Karpas-422 (cell line): ENCODE measurements at places on chromosomes 16 and 17.
A peak's percentile ranks its signal among the peaks of the same experiment; 100 is the strongest.

- no peak for DNase-seq
Measured at GRCh38 chr16:9176547-9177418, 85.3 kb downstream of the HAPSTR1 start.

DNA sequence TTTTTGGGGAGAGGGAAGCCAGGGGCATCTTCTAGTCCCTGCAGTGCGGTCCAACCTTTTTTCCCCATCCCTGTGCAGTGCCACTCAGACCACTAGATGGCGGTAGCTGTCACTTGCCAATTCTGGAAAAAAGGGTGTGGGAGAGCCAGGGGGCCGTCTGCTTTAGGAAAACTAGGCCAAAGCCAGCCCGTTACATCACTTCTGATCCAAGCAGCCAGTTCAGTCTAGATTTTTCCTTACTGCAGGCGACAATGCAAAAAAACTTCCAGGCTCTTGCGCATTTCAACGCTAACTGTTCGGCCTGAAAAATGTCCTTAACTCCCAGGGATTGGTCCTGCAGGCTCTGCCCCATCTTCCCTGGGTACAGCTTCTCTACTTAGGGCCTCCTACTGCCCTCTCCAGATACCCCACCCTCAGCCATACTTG lies 69.2 kb upstream of the CES5A start:
- peak; percentile 76 for DNase-seq

- DNase-seq, result no peak
Measured at GRCh38 chr17:67244431-67245072, 444 bp downstream of the HELZ start.

DNA sequence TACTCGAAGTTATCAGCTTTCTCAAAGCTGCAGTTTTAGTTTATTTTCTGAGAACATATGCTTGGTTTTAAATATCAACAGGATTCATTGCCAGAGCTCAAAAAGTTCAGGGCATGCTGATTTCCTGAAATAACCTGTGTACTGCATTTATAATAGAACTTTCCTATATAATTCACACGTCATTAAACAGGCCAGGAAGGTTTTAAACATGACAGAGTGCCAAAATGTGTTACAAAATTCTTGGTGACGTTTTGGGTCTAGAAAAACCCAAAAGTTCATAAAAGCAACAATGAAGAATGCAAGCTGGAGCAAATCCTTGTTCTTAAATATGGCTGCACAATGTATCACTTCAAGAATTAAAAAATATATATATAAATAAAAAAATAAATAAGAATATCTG lies 1139.1 kb downstream of the CDH11 start:
- DNase-seq, result no peak

GRCh38 chr17:45942284-45942683 lies 47.9 kb downstream of the MAPT start:
- no peak for DNase-seq

GRCh38 chr17:34675605-34676004 lies 96.2 kb downstream of the TMEM132E start:
- no peak for DNase-seq

GRCh38 chr17:12055889-12056288 lies 35.2 kb downstream of the MAP2K4 start:
- DNase-seq, result no peak

DNA sequence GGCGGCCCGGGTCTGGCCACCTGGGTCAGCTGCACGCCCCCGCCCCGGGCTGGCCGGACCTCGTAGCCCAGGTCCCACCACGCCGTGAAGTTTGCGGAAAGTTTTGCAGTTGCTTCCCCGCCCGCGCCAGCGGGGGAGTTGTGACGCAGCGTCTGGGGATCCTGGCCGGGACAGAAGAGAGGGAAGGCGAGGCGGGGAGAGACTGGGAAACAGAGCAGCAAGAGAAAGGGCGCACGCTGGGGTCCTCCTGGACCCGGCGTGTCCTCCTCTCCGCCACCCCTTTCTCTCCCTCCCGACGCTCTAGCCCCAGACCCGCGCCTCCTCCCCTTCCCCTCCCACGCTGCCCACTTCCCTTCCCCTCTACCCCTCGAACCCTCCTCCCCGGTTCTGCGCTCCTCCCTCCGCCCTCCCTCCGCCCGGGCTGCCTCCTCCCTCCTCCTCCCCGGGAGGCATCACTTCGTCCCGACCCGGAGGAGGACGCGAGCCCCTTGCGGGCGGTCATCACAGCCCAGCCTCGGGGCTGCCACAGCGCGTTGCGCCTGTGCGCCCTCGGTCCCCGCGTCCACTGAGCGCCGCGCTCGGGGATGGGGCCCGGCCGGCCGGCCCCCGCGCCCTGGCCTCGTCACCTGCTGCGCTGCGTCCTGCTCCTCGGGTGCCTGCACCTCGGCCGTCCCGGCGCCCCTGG lies at the start of gene MRC2:
Gene MRC2 (plus strand): TSS at position 452 of the 685 bp plus-strand sequence. CDS start 133 bp downstream, at position 585.
- no peak for DNase-seq

DNA sequence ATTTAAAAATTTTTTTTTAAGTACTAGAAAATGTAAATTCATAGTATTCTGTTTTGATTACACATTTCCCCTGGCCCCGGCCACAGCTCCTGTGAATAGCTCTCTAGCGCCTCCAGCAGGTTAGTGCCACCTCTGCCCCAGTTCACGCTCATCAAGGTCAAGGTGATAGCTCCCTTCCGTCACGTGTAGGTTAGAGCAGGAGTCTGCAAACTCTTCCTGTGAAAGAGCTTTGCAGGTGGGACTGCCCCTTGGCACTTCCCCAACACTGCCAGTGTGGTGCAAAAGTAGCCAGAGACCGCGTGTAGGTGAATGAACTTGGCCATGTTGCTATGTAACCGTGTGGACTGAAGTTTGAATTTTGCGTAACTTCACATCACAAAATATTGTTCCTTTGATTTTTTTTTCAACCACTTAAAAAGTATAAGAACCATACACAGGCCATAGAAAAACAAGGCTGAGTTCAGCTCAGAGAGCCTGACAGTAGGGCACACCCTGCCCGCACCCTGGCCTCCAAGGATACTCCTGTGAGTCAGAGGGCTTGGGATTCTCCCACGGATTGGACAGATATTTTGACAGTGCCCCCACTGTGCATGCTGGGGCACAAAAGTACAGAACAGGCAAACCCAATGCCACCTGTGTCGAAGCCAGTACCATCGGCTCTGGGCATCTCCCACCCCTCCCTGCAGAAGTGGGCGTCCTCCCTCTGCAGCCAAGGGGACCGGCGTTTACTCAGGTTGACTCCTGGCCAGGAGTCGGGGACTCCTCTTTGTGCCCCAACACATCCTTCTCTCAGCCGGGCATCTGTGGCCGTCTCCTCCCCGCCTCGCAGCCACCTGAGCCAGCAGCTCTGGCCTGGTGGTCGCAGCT lies 92.0 kb upstream of the CHMP6 start:
- DNase-seq, result peak; percentile 93

DNA sequence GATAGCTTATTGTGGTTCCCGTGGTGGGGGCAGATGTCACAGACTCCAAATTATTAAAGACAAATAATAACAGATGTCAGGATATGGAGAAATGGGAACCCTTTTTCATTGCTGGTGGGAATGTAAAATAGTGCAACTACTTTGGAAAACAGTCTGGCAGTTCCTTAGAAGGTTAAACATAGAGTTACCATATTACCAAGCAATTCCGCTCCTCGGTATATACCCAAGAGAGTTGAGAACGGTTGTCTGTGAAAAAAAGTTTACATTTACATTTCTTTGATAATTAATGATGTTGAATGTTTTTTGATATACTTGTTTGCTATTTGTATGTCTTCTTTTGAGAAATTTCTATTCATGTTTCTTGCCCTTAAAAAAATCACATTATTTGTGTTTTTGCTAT lies 41.2 kb downstream of the OR1D5 start:
- no peak for DNase-seq

DNA sequence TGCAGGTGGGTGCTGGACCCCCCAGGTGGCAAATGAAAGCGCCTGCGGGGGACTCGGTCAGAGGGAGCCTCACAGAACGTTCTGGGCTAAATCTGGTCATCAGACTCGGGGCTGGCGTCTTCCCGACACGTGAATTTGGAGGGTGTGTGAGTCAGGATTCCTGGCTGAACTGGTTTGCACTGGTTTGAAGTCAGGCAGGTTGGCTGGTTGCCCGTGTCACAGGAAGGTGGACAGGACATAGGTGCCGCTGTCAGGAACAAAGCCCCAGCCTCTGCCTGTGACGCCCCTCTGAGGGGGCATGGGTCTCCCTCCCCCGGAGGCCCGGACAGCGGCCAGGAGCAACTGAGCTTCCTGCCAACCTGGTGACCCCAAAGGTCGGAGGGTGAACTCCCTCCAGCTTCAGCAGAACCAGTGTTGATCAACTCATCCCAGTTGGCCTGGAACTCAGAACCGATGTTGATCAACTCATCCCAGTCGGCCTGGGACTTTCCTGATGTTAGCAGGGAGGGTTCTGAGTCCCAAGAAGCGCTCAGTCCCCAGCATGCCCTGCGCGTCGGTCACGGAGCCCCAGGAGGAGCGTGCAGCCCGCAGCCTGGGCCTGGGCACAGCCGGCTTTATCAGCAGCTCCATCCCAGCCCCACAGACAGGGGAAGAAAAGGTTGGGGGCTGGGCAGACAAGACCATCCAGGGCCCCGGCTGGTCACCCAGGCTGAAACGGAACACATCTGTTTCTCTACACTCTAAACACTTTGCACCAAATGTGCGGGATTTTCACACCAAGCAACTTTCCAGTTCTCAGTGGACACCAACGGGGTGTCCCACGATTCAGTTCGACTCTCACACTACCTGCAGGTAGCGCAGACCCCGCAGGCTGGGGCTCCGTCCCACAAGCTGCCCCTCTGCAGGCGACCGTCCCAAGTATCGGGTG lies 14.4 kb upstream of the METRNL start:
- DNase-seq, result no peak

GRCh38 chr17:63240106-63240505 lies 206.0 kb downstream of the CYB561 start:
- DNase-seq, result no peak

- DNase-seq, result peak; percentile 60
Measured at GRCh38 chr17:81471818-81472456, 40.7 kb downstream of the ACTG1 start.

DNA sequence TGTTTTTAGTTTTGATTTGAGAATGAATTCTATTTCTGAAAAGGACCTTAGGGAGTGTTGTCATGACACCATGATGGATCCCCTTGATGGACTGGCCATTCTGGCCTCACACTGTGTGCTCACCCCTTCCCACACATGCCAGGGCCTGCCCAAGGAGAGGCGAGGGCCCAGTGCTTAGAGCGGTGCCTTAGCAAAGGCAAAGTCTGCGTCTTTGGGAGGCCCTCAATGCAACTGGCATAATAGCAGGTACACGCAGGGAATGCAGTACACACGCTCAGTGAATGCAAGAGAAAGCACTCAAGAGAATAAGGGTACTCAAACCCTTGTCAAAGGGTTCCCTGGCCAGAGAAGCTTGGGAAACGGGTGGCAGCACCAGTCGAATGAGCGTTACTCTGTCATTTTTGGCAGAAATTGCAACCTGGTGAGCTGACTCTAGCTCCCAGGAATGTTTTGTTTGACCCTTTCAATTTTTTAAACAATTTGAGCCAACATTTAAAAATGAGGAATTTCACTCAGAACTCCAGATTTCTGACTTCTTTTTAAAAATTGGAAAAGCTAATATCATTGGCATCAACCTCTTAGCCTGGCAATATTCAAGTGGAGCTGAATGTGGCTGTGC lies 32.1 kb downstream of the NKD1 start:
- DNase-seq, result no peak

DNA sequence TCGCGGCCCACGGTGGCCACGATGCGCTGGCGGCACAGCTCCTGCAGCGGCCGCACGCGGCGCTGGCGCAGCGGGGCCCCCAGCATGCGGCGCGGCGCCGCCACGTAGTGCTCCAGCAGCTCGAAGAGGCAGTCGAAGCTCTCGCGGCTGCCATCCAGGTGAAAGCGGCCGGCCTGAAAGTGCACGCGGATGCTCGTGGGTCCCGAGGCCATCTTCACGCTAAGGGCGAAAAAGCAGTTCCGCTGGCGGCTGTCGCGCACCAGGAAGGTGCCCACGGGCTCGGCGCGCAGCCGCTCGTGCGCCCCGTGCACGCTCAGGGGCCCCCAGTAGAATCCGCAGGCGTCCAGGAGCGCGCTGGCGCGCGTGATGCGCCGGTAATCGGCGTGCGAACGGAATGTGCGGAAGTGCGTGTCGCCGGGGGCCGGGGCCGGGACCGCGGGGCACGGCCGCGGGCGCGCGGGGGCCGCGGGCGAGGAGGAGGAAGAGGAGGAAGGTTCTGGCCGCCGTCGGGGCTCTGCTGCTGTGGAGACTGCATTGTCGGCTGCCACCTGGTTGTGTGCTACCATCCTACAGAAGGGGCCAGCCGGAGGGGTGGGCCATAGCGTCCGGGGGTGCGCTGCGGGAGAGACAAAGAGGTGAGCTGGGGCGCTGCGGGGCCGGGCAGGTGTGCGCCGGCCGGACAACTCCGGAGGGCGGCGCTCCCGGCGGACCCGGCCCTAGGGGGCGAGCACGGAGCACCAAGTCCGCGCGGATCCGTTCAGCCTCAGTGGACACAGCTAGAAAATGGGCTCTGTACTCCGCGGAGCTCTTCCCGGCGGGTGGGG lies 879 bp downstream of the SOCS1 start:
- DNase-seq, result peak; percentile 84

DNA sequence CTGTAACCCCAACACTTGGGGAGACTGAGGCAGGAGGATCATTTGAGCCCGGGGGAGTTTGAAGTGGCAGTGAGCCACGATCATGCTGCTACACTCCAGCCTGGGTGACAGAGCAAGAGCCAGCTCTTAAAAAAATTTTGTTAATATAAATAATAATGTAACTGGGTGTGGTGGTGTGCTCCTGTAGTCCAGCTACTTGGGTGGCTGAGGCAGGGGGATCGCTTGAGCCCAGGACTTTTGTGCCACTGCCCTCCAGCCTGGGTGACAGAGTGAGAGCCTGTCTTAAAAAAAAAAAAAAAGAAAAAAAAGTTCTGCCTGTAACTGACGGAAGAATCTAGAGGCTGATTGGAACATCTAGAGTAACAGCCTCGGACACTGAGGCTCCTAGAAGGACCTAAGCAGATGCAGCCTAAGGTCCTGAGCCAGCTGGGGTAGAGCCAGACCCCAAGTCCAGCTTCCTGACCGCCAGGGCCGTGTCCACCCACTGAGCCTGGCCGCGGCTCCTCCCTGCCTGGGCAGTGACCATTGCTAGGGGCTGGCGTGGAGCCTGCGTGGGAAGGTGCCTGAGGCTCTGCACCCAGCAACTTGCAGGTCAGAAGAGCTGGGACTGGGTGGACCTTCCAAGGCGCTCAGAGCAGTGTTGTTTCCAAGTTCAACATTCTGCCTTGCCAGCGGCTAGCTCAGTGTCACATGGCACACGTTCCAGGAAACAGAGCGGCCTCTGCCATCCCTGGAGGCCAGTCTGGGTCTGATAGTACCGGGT lies 209.4 kb upstream of the CIBAR2 start:
- DNase-seq, result no peak

DNA sequence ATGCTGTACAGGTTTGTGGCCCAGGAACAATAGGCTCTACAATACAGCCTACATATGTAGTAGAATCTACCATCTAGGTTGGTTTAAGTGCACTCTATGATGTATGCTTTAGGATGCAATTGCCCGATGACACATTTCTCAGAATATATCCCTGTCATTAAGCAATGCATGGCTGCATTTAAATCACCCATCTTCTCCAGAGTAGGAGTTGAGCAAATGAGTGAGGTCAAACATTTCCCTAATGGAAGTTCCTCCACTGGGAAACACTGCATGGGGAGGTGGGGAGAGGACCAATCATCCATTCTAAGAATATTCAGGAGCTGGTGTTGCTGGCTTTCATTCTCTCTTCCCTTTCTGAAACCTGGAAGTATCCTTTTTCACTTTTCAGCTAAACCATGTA lies 2.0 kb upstream of the PCTP start:
- DNase-seq, result no peak
